A549 treated with Mapracorat at 1 μM for 4 hours (cell line): ENCODE measurements at places on chromosomes 2 and 18. TPM values are rescaled to one million over a fixed set of nuclear protein-coding genes. Genes with fewer than 3 reads are reported as not detected.

The SERPINB3 gene
- total RNA-seq: 0.16 to 0.27 TPM in 2 of 5 replicates, not detected in the others

The ANKRD30B gene
- total RNA-seq: not detected in 5 replicates

The CCDC121 gene
- 3.4 to 4.3 TPM (median 3.8 TPM) in 5 replicates for total RNA-seq

The CPLX4 gene
- total RNA-seq: not detected in 5 replicates

The AMER3 gene
- not detected in 5 replicates for total RNA-seq

The RAB27B gene
- 9.1 to 13.0 TPM (median 10.5 TPM) in 5 replicates for total RNA-seq

The SLC4A3 gene
- 2.6 to 3.9 TPM (median 3.0 TPM) in 5 replicates for total RNA-seq

The SKA1 gene
- total RNA-seq: 11.2 to 11.9 TPM (median 11.7 TPM) in 5 replicates

The ONECUT2 gene
- total RNA-seq: 0.20 to 0.75 TPM (median 0.33 TPM) in 5 replicates

The ADD2 gene
- total RNA-seq: 21.3 to 27.6 TPM (median 27.3 TPM) in 5 replicates

The UGT1A8 gene
- 0.06 TPM in 1 of 5 replicates, not detected in the others for total RNA-seq

The PARD6G gene
- 1.2 to 3.8 TPM (median 2.6 TPM) in 5 replicates for total RNA-seq

The SLC16A14 gene
- total RNA-seq: 0.64 to 1.2 TPM (median 0.88 TPM) in 5 replicates
